ENCODE measurements at places on chromosomes 2 and 18.

- no peak overlapping the region for H3K4me3 ChIP-seq
- no peak overlapping the region for H3K27ac ChIP-seq
- peaks cover 65% of the 10 kb centered on the region for H3K27me3 ChIP-seq
- H3K36me3 ChIP-seq: no peaks in the 10 kb centered on the region
- DNase-seq: no peak
Observed at GRCh38 chr2:240655931-240656886, 26.5 kb downstream of the AQP12B start.

GRCh38 chr2:142290931-142291330 lies 160.1 kb upstream of the LRP1B start:
- H3K27ac ChIP-seq: no peak overlapping the region
- H3K27me3 ChIP-seq: no peaks in the 10 kb centered on the region
- peaks cover 10% of the 10 kb centered on the region for H3K4me1 ChIP-seq
- H3K4me3 ChIP-seq: no peak overlapping the region
- no peak for DNase-seq

DNA sequence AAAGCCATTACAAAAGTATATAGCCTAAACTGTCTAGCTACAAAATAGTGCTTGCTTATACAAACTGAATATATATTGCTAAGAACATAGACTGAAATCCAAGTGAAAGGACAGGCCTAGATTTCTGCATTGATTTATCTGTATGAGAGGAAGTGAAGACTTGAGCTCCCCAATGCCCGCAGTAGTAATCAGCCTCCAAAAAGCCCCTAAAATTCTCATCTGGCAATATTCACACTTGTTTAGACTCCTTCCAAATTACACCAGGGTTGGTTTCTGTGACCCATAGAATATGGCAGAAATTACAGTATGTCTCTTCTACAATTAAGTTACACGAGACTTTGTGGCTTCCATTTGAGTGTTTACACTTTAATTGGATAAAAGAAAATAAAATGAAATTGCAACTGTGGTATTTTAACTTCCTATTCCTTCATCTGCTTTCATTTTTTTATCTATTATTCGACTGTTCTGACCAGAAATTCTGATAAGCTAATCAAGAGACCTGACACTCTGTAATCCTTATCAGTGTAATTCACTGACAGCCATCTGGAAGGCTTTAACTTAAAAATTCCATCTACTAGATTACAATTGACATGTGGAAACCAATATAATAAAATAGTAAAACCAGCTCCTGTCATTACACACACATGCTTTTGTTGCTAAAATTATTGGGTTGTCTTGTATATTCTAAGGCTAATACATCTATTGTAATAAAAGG lies 21.1 kb downstream of the ABCB11 start:
- peaks cover 21% of the 10 kb centered on the region for H3K4me1 ChIP-seq
- no peak overlapping the region for H3K4me3 ChIP-seq
- H3K27me3 ChIP-seq: no peaks in the 10 kb centered on the region
- no peak overlapping the region for H3K27ac ChIP-seq

GRCh38 chr18:44716697-44717163 lies 36.0 kb downstream of the SETBP1 start:
- no peaks in the 10 kb centered on the region for H3K27me3 ChIP-seq
- no peak for DNase-seq
- H3K27ac ChIP-seq: no peak overlapping the region
- peaks cover 13% of the 10 kb centered on the region for H3K36me3 ChIP-seq

DNA sequence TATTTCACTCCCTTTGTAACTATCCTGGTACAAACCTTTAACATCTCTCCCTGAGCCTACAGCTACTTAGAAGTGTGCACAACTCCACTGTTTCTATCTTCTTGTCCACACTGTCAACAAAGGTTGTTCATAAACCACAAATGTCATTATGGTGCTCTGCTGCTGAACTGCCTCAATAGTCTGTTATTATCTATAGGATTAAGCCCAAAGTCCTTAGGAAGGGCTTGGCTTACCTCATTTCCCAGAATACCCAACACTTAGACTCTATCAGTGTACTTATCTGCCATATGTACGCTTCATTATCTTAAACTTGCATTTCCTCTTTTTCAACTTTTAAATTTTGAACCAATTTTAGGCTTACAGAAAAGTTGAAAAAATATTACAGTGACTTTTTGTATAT lies 94.2 kb downstream of the HNMT start:
- H3K27ac ChIP-seq: no peak overlapping the region
- no peaks in the 10 kb centered on the region for H3K4me1 ChIP-seq
- H3K4me3 ChIP-seq: no peak overlapping the region
- no peaks in the 10 kb centered on the region for H3K27me3 ChIP-seq

DNA sequence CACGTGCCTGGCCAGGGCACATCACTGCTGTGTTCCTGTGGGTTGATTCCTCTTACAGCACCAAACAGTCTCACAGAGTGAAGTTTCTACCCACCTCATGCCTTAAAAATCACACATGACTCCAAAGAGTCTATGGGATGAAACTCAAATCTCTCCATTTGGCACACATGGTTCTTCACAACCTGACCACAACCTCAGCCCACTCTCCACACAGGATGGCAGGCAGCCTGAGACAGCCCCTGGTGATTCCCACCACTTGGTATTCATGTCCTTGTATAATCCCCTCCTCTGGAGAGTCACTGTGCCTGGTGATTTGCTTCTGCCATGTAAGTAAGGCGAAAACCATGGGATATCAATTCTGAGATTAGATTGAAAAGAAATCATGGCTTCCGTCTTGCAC lies 46.2 kb downstream of the LBH start:
- no peaks in the 10 kb centered on the region for H3K36me3 ChIP-seq
- no peaks in the 10 kb centered on the region for H3K27me3 ChIP-seq
- no peak for DNase-seq
- H3K4me3 ChIP-seq: no peak overlapping the region

DNA sequence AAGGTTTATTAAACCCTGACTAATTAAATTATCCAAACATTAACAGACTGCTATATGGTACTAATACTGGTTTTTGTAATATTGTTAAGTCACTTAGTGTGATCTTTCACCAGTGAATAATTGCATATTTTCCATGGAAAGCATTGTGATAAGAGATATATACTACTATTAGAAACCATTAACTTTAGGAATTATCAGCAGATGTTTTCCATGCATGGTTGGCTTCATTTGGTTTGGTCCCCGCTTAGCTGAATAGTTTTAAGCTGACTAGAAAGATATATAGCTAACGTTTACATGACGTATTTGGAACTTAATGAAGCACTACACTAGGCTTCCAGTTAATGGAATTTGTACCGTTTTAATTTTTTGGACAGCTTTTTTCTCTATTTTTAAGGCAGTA lies 37.9 kb downstream of the LCLAT1 start:
- no peak overlapping the region for H3K4me3 ChIP-seq
- no peak for DNase-seq
- H3K4me1 ChIP-seq: peaks cover 32% of the 10 kb centered on the region
- no peaks in the 10 kb centered on the region for H3K27me3 ChIP-seq
- H3K36me3 ChIP-seq: peaks cover 3% of the 10 kb centered on the region

GRCh38 chr18:74950479-74950878 lies 258.5 kb downstream of the PTGR3 start:
- peaks cover 37% of the 10 kb centered on the region for H3K4me1 ChIP-seq
- no peaks in the 10 kb centered on the region for H3K36me3 ChIP-seq
- H3K27me3 ChIP-seq: no peaks in the 10 kb centered on the region

DNA sequence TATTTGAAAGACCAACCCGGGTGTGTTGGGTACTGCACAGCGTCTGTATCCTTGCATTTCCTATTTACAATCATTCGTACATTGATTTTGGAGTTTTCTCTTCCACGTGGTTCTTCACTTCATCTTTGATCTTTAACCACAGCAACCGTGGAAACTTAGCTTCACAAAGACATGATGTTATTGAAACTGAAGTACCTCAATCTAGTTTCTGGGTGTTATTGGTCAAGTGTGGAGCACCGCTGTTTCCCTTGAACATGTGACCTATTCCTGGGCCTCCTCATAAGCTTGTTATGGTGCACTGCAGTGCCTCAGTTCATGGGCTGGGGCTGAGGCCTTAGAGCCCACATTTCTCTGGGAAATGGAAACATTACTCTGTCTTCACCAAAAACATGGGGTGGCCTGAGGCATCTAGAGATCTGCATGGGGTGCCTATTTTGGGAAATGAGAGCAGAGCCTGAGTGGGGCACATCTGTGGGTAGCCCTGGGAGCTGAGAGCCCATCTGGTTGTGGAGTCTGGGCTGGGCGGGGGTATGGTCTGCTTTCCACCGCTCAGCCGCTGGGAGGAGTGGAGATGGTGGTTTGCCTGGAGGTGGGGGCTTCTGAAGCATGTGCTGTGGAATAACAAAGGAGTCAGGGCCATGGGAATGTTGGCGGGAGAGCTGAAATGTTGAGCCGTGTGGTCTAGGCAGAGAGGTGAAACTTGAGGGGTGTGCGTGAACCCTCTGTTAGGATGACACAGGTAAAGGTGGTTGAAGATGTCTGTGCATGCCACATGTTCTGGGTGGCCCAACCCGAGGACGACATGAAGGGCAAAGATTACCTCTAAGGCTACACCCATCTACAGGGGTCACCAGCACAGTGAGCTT lies 37.4 kb downstream of the ZNF236 start:
- no peak overlapping the region for H3K27ac ChIP-seq
- no peak overlapping the region for H3K4me3 ChIP-seq
- no peaks in the 10 kb centered on the region for H3K4me1 ChIP-seq
- no peaks in the 10 kb centered on the region for H3K27me3 ChIP-seq

- peaks cover 13% of the 10 kb centered on the region for H3K4me1 ChIP-seq
- H3K4me3 ChIP-seq: no peak overlapping the region
- no peaks in the 10 kb centered on the region for H3K27me3 ChIP-seq
- H3K27ac ChIP-seq: no peak overlapping the region
- DNase-seq: no peak
Observed at GRCh38 chr2:12890066-12890465, 173.3 kb downstream of the TRIB2 start.

DNA sequence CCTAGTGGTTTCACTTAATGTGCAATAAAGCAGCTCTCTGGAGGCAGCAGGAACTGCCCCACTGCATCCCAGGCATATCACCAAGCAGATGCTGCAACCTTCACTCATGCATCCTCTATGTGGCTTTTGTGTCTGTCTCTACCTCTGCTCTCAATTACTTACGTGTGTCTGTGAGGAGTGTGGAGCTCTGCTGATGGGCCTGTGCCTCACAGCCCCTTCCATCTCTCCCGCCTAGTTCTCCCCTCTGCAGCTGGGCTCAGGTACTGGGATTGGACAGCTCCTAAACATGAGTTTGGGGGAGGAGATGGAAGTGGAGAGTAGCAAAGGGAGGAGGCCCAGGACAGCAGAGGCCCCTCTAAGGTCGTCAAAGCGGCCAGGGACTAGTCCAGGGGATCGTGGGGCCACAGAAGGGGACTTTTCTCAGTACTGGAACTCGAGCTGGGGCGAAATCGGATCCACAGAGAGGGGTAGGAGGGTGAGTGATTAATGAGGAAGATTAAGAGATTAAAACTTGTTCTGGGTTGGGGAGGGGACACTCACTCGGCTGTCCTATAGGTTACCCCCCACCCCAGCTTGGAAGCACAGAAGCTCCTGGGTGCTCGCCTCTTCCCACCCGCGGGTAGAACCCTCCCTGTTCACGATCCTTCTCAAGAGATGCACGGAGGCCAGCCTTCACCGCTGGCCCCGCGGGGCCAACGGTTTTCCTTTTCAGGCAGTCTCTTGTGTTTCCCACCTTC lies 2.1 kb upstream of the LBX2 start:
- H3K27me3 ChIP-seq: peaks cover 25% of the 10 kb centered on the region
- H3K27ac ChIP-seq: no peak overlapping the region
- DNase-seq: no peak
- H3K4me3 ChIP-seq: peak overlapping the region; percentile 71
- H3K4me1 ChIP-seq: peaks cover 68% of the 10 kb centered on the region
- peaks cover 9% of the 10 kb centered on the region for H3K36me3 ChIP-seq

DNA sequence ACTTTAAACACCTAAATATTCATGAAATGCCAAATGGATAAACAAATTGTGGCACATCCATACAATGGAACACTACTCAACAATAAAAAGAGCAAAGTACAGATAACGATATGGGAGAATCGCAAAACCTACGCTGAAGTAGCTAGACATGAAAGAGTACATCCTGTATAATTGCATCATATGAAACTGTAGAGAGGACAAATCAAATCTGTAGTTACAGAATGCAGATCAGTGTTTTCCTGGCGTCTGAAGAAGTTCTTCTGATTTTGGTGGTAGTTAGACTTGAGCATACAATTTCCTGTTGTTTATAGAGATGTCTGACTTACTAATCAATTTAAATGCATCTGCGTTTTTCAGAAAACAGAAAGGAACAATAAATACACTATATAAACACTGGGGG lies 394.4 kb downstream of the SOCS6 start:
- H3K27me3 ChIP-seq: peaks cover 3% of the 10 kb centered on the region
- no peak for DNase-seq
- no peak overlapping the region for H3K27ac ChIP-seq
- no peaks in the 10 kb centered on the region for H3K36me3 ChIP-seq
- H3K4me1 ChIP-seq: no peaks in the 10 kb centered on the region

DNA sequence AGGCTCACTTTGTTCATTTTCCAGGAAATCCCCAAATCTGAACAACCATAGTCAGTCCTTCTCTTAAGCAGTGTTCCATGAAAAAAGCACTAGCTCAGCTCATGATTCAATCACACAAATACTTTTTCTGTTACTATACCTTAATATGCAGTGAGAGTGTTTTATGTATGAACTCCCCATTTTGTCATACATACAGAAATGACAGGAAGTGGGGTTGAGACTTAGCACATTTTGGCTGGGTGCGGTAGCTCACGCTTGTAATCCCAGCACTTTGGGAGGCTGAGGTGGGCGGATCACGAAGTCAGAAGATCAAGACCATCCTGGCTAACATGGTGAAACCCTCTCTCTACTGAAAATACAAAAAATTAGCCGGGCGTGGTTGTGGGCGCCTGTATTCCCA lies 55.2 kb upstream of the DTNB start:
- no peaks in the 10 kb centered on the region for H3K36me3 ChIP-seq
- H3K27ac ChIP-seq: no peak overlapping the region
- H3K27me3 ChIP-seq: no peaks in the 10 kb centered on the region

GRCh38 chr2:100376836-100377235 lies 40.6 kb downstream of the CHST10 start:
- no peak overlapping the region for H3K4me3 ChIP-seq
- DNase-seq: no peak
- H3K27me3 ChIP-seq: peaks cover 28% of the 10 kb centered on the region
- no peak overlapping the region for H3K27ac ChIP-seq
- H3K36me3 ChIP-seq: no peaks in the 10 kb centered on the region

GRCh38 chr18:54822872-54823845 lies 5.1 kb upstream of the RAB27B start:
- H3K4me3 ChIP-seq: no peak overlapping the region
- no peaks in the 10 kb centered on the region for H3K36me3 ChIP-seq
- H3K27me3 ChIP-seq: peaks cover 4% of the 10 kb centered on the region
- no peak for DNase-seq
- H3K4me1 ChIP-seq: peaks cover 17% of the 10 kb centered on the region
